Right ventricle myocardium superior (tissue), 1 donor: ENCODE measurements at places on chromosomes 16 and 17. TPM values are rescaled to one million over a fixed set of nuclear protein-coding genes. Genes with fewer than 3 reads are reported as not detected.

DNA sequence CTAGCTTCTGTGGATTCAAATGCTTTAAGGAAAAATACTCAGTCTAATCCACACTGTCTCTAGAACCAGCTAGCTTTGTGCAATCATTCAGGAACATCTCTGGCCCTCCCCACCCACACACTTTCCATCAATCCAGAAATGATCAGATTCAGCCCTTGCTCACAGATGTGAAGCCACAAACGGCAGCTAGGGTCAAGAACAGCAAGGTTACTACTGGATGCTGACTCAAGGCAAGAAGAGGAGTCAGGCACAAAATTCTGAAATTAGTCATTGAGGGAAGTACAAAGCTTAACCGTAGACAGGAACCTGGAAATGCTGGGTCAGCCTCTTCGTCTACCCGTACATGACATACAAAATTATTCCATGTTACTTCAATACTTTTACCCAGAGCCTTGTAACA, 174.6 kb downstream of the CDH13 start:
- DNase-seq = no peak

ZFPM1 gene
- 3.6 TPM for total RNA-seq

NKD1 gene
- 0.16 TPM for total RNA-seq

HEXD gene
- 14.8 TPM for total RNA-seq

ALKBH5 gene
- total RNA-seq = 179 TPM
